CD4-positive, CD25-positive, alpha-beta regulatory T cell (primary cell): ENCODE measurements at places on chromosomes 6 and 20.

DNA sequence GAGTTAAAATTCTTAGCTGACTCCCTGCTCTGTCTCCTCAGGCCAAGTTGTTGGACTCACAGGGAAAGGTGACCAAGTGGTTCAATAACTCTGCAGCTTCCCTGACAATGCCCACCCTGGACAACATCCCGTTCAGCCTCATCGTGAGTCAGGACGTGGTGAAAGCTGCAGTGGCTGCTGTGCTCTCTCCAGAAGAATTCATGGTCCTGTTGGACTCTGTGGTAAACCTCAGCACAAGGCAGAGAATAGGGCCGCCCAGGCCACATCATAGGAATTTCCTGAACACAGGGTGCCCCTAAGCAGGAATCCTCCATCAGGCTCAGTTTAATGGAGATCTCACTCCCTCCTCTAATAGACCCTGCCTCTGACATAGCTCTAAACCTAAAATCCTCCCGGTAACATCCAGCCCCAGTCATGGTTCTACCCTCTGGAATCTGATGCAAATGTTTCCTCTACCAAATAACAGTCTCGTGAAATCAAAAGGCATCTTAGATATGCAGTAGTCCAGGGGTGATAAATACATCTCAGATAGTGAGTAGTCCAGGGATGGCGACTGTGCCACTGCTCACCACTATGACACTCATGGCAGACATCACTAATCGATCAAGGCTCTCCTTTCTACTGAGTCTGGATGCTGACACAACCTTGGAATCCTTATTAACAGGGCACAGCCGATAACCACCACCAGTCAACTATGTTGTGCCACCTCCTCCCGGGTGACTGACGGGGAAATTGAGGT, 18.3 kb downstream of the BPIFB1 start:
- DNase-seq = no peak

- DNase-seq = no peak
Observed at GRCh38 chr6:46690141-46690755, 2.6 kb downstream of the TDRD6 start.

- DNase-seq = no peak
Observed at GRCh38 chr20:45275338-45275737, 21.0 kb upstream of the SLPI start.

- no peak for DNase-seq
Observed at GRCh38 chr6:741410-742339, 48.7 kb upstream of the EXOC2 start.

GRCh38 chr6:3596766-3597165, 139.9 kb upstream of the SLC22A23 start:
- no peak for DNase-seq

GRCh38 chr6:130019326-130020072, 1.1 kb downstream of the L3MBTL3 start:
- peak; percentile 47 for DNase-seq

DNA sequence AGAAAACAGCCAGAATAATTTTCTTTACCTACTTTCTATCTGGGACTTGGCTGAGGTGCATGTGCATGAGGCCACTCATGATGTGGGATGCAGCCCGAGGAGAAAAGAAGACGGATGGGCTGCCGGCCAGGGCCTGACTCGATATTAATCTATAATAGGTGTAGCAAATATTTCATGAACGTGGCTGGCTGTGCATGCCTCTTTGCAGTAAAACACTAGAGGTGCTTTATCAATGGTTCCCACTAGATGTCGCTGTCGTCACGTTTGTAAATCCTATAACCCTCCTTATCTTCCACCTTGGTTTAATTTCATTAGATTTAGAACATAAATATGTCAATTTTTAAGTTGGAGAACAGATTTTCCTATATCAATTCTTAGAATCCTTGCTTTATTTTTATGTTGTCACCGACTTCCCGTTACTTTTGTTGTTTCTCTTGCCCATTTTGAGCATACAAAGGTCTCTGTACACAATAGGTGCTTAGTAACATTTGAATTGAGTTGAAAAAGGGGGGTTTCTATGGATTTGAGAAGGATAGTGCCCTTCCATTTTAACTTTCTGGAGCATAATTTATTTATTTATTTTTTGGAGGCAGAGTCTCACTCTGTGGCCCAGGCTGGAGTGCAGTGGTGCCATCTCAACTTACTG, 19.6 kb upstream of the FERMT1 start:
- DNase-seq = peak; percentile 25

- DNase-seq = no peak
Observed at GRCh38 chr20:10783707-10784553, 110.1 kb upstream of the JAG1 start.

- DNase-seq = no peak
Observed at GRCh38 chr6:24967211-24967610, 31.5 kb upstream of the RIPOR2 start.

DNA sequence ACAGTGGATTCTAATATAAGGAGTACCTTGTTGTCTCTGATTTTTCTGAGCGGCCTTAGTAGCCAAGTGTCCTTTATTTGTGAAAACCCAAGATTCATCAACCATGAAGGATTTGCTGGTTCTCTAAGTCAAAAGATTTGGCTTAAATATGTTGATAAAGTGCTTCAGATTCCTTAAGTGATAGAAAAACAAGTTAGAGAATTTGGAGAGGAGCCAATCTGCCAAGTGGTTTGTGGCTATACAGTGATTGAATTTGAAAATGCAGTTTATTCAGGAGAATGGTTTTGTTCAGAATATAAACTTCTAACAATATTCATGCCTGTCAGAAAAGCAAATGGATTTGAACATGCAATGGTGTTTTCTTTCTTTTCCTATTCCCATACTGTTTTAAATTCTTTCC, 54.8 kb downstream of the CAP2 start:
- DNase-seq = no peak

DNA sequence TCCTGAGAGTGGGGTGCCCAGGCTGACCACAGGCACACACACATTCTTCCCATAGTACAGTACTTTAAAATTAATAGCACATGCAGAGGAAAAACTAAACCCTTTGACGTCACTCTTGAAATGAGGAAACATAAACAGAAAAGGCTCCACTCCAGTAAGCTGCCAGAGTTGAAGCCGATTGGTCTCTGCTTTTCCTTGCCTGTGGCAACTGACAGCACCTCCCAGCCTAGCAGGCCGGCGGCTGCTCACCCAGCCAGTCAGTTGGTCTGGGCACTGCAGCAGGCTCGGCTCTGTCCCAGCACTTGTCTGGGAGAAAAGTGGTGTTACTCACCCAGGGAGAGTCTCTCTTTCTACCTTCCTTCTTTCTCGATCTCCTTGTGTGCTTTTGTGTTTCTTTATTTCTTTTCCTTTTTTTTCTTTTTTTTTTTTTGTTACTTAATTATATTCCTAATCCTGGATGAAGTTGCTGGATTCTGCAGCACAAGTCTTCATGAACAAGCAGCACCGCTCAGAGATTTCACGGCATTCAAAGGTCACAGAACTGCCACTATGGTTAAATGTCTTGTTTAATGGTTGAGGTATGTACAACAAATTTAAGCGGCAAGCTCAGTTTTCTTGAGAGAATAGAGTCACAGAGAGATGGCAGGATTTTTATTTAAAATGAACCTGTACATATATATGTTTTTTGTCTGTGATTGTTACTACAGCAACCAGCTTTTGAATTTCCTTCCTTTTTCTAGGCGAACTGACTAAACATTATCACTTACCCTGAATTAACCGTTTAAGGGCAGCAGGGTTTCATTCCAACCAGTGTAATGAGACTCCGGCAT, at the start of gene PDE7B:
PDE7B (plus strand) TSS at position 260 of the 830 bp plus-strand sequence.
- peak; percentile 2 for DNase-seq

DNA sequence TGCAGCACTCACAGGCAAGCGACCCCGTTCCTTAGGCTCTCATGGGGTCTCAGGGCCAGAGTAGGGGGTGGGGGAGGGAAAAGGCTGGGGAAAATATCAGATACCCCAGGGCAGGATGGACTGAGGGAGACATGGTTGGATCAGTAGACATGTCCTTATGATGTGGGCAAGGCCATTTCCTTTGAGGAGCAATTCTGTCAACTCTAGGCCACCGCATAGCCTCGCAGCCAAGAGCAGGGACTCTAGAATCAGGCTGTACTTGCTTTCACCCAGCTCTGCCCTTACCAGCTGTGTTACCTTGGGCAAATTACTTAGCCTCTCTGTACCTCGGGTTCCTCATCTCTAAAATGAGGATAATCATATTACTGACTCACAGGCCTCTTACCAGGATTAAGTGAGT, 2.2 kb upstream of the MAPK13 start:
- no peak for DNase-seq

DNA sequence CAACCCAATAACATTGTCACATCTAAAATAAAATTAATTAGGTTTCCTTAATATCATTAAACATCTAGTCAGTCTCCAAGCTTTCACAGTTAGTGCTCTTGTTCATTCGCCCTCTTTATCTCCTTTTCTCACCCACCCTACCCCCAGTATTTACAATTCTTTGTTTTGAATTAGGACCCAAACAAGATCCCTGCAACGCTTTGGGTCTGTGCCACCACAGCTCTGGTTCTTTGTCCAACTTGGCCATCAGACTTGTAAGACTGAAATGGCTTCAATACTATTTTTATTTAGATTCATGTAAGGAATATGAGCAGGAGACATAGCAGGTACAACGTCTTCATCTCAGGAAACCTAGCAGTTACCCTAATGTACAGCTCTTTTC, 276.5 kb downstream of the CDKAL1 start:
- DNase-seq = no peak
